ENCODE measurements at places on chromosomes 2 and 18.

DNA sequence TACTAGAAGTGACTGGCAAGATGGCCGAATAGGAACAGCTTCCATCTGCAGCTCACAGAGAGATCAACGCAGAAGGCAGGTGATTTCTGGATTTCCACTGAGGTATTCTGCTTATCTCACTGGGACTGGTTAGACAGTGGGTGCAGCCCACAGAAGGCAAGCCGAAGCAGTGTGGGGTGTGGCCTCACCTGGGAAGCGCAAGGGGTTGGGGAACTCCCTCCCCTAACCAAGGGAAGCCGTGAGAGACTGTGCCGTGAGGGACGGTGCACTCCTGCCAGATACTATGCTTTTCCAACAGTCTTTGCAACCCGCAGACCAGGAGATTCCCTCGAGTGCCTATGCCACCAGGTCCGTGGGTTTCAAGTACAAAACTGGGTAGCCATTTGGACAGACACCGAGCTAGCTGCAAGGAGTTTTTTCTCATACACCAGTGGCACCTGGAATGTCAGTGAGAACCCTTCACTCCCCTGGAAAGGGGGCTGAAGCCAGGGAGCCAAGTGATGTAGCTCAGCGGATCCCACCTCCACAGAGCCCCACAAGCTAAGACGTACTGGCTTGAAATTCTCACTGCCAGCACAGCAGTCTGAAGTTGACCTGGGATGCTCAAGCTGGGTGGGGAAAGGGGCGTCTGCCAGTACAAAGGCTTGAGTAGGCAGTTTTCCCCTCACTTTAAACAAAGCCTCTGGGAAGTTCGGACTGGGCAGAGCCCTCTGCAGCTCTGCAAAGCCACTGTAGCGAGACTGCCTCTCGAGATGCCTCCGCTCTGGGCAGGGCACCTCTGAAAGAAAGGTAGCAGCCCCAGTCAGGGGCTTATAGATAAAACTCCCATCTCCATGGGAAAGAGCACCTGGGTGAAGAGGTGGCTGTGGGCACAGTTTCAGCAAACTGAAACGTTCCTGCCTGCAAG, 40.1 kb downstream of the PLEK start:
- no peak for DNase-seq

DNA sequence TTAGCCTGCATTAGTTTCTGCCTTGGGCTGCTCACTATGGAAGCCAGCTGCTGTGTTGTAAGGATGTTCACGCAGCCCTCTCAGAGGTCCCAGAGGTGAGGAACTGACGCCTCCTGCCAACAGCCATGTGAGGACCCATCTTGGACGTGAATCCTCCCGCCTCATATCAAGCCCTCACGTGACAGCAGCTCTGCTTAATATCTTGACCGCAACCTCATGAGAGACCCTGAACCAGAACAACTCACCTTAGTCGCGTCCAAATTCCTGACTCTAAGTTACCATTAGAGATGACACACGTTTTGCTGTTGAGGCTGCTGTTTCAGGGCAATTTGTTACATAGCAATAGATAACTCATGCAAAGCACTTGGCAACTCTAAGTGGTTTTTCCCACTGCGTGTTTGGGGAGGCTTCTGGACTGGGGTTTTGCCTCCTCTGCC, 97.7 kb downstream of the TMEM17 start:
- no peak for DNase-seq

- DNase-seq, result no peak
Measured at GRCh38 chr18:40210696-40211095, 1744.3 kb upstream of the PIK3C3 start.

- no peak for DNase-seq
Measured at GRCh38 chr18:10926621-10927161, 222.7 kb downstream of the PIEZO2 start.

- DNase-seq, result no peak
Measured at GRCh38 chr2:185787227-185788145, 48.9 kb downstream of the FSIP2 start.

- DNase-seq, result no peak
Measured at GRCh38 chr2:111972955-111973565, 74.7 kb downstream of the MERTK start.

DNA sequence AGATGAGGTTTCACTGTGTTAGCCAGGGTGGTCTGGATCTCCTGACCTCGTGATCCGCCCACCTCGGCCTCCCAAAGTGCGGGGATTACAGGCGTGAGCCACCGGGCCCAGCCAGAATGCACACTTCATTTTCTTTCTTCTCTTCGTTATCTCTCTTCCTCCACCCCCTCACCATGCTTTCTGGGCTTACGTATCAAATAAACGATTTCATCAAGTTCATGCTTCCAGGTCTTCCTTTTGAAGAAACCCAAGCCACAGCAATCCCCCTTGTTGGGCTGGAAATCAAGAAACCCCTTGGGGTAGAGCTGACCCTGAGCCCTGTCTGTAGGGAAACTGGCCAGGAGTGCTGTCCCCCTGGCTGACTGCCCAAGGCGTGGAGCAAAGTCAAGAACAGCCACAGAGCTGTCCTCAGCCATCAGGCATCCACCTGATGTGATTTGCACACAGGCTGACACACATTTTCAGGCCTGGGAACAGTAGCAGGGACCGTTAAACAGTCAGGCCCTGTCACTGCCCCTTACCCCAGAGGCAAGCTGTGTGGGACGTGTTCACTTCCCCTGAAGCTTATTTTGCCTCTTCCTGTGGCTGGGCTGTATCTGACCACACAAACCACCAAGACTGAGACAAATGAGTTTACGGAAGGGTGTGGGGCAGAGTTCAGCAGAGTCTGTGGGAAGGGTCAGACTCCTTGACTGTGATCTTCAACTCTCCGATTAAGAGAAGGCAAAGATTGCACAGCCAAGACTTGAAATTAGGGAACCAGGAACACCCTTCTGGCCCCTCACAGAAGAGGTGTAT, 15.1 kb upstream of the NMUR1 start:
- peak; percentile 86 for DNase-seq

- DNase-seq, result no peak
Measured at GRCh38 chr2:187051350-187051749, 202.4 kb upstream of the ZSWIM2 start.

Data from pons (tissue), 1 donor.